Thyroid gland (tissue), 4 donors: ENCODE measurements at places on chromosomes 7 and 10. TPM values are rescaled to one million over a fixed set of nuclear protein-coding genes. Genes with fewer than 3 reads are reported as not detected.

Gene DNAJC30
- 9.0 TPM for total RNA-seq

Gene SPDYE2
- total RNA-seq: 0.45 TPM

Gene PGAM2
- total RNA-seq: 12.3 TPM

Gene PRPS1L1
- not detected for total RNA-seq

Gene GDF2
- total RNA-seq: not detected

Gene CYREN
- 40.3 TPM for total RNA-seq

Gene SYT15B
- 4.6 TPM for total RNA-seq

Gene HECW1
- 3.1 TPM for total RNA-seq

Gene UCMA
- total RNA-seq: not detected
